ENCODE measurements at places on chromosomes 7 and 10.

- DNase-seq: no peak
- H3K4me1 ChIP-seq: no peaks in the 10 kb centered on the region
- H3K27me3 ChIP-seq: peaks cover 9% of the 10 kb centered on the region
- no peak overlapping the region for H3K27ac ChIP-seq
Observed at GRCh38 chr7:108090791-108091460, 39.2 kb downstream of the LAMB4 start.

- no peaks in the 10 kb centered on the region for H3K36me3 ChIP-seq
- peak; percentile 53 for DNase-seq
- H3K4me1 ChIP-seq: no peaks in the 10 kb centered on the region
- no peak overlapping the region for H3K27ac ChIP-seq
- no peak overlapping the region for H3K4me3 ChIP-seq
- H3K27me3 ChIP-seq: peaks cover 2% of the 10 kb centered on the region
Observed at GRCh38 chr7:136114966-136115762, 138.0 kb upstream of the MTPN start.

DNA sequence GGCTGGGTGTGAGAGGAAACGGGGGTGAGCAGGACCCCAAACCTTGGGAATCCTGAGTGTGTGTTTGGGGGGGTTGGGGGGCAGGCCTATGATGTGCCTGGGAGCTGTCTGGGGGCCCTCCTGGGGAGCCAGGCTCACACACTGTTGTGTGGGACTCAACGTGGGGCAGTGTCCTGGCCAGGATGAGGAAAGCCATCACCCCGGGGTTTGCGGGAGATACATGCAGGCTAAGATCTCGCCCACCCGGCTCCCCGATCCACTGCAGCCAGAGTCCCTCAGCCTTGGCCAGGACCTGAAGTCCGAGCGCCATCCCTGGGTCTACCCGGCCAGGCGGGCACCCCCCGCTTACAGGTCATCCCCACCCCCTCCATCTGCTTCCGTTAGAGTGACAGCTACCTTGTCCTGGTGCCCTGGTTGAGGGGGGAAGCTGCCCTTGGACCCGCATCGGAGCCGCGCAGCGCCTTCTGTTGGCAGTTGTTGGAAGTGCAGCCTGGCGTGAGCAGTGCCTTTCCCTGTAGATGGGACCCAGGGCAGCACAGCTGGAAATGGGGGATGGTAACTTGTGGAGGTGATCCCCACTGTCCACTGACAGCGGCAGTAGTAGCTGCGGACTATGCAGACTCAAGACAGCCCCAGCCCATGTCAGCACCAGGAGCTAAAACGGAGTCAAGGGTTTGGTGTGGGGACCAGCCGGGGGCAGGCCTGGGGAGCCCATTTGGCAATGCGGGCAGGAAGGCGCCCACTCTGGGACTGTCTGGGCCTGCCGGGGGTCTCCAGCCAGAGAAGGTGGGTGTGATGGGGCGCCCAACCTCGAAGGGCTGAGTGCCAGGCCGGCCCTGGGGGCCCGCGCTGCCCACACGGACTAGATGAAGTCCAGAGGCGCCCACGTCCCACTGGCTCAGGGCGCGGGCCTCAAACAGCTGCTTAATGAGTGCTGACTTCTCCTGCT lies 885.6 kb upstream of the ZNF722 start:
- H3K36me3 ChIP-seq: no peaks in the 10 kb centered on the region
- no peaks in the 10 kb centered on the region for H3K27me3 ChIP-seq
- no peaks in the 10 kb centered on the region for H3K4me1 ChIP-seq
- no peak overlapping the region for H3K4me3 ChIP-seq
- H3K27ac ChIP-seq: no peak overlapping the region

DNA sequence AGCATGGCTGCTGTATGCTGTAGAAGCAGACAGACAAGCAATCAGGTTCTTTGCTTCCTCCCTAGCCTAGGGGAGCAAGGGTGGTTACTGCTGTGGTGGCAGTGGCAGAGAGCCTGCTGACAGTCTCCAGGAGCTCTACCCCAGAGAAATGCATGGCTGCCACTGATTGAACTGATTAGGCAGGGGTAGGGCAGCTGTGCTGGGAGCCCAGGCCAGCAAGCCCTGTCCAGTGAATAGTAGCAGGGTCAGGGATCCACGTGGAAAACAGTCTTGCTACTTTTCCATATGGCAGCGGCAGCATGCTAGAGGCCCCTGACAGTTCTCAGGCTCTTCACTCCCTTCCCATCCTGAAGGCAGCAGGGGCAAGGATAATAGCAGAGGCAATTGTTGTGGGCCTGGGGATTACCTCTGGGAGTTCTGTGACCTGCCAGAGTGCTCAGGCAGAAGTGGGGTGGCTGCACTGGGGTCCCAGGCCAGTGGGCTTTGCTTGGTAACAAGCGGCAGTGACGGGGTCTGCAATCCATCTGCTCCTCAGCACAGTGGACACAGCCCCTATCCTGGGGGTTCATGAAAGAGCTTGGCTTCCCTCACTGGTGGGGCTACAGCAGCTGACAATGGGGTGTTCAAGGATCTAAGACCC lies 558.8 kb upstream of the GHITM start:
- no peaks in the 10 kb centered on the region for H3K27me3 ChIP-seq
- no peak for DNase-seq
- H3K4me3 ChIP-seq: no peak overlapping the region
- H3K4me1 ChIP-seq: no peaks in the 10 kb centered on the region

DNA sequence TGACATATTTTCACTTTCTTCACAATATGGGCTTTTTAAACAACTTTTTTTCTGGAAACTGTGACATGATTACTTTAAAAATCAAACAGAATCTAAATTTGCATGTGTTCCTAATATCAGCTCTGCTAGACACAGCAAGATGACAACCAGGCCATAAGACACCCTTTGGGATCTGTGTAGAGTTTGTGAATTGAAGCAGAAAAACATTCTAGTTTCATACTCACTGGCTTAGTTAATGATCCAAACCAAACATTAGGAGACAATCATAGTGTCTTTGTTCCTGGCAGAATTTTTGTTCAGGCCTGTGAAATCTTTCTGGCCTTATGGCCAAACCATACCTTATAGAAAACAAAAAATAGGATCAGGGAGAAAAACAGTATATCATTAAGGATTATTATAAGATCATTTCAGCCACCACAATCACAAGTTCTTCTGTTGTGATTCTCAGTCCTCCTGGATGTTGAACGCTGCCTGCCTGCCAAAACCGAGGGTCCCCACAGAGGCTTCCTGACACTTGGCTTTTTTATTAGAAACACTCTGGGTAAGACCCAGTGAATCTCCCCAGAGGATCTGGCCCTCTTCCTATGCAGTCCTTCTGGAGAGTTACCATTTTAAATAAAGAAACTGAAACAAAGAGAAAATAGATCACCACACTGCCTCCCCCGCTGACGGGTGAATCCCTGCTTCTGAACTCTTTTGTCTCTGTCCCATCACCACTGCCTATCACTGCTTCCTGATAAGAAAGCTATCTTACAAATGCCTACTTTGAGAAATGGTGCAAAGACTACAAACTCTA lies 79.2 kb upstream of the PPP1R3C start:
- no peak for DNase-seq
- no peaks in the 10 kb centered on the region for H3K36me3 ChIP-seq
- H3K27me3 ChIP-seq: peaks cover 21% of the 10 kb centered on the region
- no peaks in the 10 kb centered on the region for H3K4me1 ChIP-seq

GRCh38 chr10:56318816-56319215 lies 42.2 kb downstream of the ZWINT start:
- H3K4me3 ChIP-seq: no peak overlapping the region
- H3K27me3 ChIP-seq: no peaks in the 10 kb centered on the region
- no peaks in the 10 kb centered on the region for H3K4me1 ChIP-seq
- no peak for DNase-seq

DNA sequence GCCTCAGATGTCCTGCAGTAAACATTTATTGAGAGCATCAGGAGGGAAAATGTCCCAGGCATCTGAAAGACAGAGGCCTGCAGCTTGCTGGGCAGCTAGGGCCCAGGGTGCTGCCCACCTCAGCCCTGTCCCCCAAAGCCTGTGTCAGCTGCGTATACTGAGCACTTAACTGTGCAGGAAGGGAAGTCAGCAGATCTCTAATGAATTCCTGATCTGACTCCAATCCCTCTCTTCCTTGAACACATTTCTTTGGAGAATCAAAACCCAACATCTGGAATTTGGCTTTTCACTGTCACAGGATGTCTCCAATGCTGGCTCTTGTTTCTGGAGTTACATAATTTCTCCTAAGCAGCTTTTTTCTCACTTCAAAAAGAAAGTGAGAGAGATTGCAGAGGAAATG lies 364.7 kb upstream of the NFE2L3 start:
- peaks cover 3% of the 10 kb centered on the region for H3K27me3 ChIP-seq
- DNase-seq: no peak
- no peak overlapping the region for H3K4me3 ChIP-seq
- no peaks in the 10 kb centered on the region for H3K4me1 ChIP-seq
- H3K36me3 ChIP-seq: no peaks in the 10 kb centered on the region
